ENCODE measurements at places on chromosomes 1 and 21.

GRCh38 chr21:46119144-46119636 is 21.3 kb downstream of the COL6A2 start:
- no peak for DNase-seq

GRCh38 chr1:160414881-160415280 is 14.5 kb downstream of the VANGL2 start:
- DNase-seq: no peak

GRCh38 chr1:15249081-15249480 is 2.1 kb downstream of the FHAD1 start:
- no peak for DNase-seq

DNA sequence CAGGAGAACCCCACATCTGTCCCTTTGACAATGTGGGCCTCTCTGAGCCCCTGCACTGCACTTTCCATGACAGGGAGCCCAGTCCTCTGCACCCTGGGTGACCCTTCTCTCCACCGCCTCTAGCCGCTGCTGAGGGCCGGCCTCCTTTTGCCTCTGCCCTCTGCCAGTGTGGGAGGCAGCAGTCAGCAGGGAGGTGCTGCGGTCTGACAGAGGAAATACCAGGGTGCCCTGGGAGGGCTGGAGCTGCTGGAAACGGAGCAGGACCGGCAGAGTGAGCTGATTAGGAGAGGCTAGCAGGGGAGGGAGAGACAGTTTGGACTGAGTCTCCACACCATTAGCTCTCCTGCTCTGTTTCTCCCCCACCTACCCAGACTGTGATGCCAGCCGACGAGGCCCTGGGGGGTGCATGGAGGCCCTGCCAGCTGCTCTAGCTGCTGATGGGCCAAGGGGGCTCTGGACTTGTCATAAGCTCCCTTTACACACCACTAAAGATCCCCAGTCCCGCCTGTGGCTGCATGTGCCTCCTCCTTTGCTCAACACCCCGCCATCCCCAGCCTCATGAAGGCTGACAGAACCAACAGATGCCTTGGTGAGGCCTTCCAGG is 171.1 kb upstream of the KLHDC7A start:
- DNase-seq: no peak

GRCh38 chr1:58000821-58001220 is 545.7 kb downstream of the OMA1 start:
- no peak for DNase-seq

- no peak for DNase-seq
Observed at GRCh38 chr1:43932786-43933385, 715 bp upstream of the ARTN start.

GRCh38 chr1:156767879-156768604 is 707 bp downstream of the PRCC start:
- DNase-seq: no peak

DNA sequence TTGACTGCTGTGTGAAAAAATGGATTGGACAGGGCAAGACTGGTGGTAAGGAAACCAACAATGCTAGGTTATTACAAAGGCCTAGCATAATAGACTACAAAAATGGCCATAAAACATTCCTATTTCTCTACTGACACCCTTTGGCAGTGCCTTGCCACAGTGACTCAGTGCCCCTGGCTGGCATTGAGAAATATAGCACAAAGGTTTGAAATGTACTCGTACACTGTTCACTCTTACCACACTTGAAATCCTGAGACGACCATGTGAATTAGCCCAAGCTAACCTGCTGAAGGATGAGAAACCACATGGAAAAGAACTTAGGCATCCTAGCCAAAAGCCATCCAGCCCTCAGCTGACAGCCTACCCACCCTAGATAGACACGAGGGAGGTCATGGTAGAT is 149.8 kb upstream of the PALMD start:
- no peak for DNase-seq

DNA sequence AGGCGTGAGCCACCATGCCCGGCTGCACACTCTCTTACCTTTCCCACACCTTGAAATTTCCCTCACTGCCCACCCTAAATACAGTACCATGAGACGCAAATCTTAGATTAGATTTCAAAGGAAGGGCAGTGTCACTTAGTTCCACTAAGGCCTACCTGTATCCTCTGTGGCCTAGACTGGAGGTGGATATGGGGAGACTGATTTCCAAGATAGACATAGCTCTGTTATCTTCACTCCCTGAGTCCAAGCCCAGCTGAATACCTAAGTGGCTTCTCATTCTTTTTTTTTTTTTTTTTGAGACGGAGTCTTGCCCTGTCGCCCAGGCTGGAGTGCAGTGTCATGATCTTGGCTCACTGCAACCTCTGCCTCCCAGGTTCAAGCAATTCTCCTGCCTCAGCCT is 89.0 kb downstream of the SLC16A1 start:
- DNase-seq: no peak

DNA sequence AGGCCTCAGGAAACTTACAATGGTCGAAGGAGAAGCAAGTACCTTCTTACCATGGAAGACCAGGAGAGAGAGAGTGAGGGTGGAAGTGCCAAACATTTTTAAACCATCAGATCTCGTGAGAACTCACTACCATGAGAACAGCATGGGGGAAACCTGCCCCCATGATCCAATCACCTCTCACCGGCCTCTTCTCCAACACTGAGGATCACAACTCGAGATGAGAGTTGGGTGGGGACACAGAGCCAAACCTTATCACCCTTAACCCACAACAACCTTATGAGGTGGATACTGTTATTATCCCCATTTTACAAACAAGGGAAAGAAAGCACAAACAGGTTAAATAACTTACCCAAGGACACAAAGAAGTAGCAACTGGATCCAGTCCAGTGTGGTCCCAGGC is 80.5 kb downstream of the MPZL1 start:
- no peak for DNase-seq

DNA sequence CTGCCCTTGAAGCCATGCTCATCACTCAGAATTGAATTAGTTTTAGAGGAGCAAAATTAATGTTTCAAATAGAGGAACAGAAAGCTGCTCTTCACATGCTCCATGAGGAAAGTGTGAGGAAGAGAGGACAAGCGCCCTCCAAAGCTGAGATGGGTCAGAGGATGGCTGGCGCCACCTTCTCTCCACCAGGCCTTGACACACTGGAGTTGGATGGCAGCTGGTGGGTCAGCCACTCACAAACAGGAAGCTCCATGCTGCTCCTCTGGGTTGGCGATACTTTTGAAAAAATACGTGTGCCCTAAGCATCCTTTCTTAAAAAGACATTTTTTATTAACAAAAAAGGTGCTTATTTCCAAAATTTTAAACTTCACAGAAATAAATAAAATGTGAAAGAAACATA is 3.1 kb upstream of the CD2 start:
- no peak for DNase-seq

GRCh38 chr1:26025517-26025916 is 3.9 kb downstream of the EXTL1 start:
- no peak for DNase-seq

- no peak for DNase-seq
Observed at GRCh38 chr21:42320791-42321190, 5.6 kb upstream of the TFF3 start.

DNA sequence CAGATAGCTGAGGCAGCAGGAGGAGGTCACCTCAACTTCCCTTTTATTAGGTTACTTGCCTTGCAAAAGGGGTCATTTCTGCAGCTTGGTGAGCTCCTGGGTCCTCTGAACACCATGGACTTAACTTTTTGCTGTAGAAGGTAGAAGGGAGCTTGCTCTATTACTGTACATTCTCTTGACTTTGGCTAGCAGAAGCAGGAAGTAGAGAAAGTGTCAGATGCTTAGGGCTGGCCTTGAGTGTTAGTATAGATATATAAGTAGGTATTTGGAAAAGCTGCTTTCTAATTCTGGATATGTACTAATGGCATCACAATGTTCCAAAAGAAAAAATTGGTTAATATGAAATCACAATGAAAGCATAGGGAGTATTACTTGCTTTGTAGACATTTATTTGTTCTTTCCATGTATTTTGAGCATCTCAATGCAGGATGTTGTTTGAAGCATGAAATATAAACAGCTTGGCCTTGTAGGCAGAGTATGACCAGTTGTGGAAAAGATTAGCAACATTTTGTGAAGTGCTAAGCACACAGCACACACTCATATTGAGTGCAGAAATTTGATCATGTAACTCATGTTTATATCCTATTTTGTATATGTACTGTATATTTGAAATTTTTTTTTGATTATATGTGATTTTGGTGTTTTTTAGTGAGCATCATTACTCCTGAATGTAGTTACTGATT is 108.8 kb downstream of the DYRK1A start:
- DNase-seq: no peak

DNA sequence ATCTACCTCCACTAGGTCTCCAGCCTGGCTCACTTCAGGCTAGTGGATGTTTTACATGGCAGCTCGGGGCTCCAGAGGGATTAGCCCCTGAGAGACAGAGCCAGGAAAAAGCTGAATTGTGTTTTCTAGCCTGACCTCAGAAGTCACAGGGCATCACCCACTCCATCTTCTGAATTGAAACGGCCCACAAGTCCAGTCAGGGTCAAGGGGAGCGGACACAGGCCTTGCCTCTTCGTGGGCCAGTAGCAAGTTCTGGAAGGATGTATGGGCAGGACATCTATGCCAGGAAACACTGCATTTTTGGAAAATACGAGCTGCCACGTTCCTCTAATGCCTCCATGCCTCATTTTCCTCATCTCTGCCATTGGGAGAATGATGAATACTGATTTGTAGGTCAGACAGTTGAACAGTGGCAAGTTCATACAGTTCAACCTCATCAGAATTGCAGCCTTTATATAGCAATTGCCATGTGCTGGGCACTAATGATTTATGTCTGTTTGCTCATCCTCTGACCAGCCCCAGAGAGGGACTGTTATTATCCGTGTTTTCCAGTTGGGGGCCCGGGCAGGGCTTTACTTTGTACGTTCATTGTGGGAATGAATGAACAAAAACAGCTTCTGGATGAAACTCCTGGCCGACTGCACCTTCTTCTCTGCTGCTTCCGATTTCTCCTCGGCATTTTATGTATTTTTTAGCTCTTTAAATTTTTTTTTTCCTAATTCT is 23.2 kb upstream of the PCBP3 start:
- no peak for DNase-seq

DNA sequence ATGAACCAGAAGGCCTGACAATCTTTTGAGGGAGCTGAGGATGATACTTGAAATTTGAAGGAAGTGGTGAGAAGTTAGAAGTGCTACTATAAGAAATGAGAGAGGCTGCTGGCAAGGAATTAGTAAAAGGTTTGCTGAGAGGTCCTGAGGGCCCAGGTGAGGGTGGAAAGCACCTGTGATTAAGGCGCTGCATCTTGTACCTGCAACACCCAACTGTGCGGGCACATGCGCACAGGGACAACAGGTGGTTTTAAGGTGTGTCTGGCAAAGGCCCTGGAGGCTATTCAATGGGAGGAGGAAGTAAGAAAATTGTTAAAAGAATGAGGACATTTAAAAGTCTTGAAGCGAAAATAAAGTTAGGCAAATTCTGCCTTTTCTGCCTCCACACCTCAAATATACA is 349.3 kb downstream of the RGS7 start:
- DNase-seq: no peak

GRCh38 chr1:215133532-215133931 is 51.0 kb downstream of the KCNK2 start:
- no peak for DNase-seq

GRCh38 chr1:56320464-56321149 is 258.8 kb downstream of the PLPP3 start:
- no peak for DNase-seq

DNA sequence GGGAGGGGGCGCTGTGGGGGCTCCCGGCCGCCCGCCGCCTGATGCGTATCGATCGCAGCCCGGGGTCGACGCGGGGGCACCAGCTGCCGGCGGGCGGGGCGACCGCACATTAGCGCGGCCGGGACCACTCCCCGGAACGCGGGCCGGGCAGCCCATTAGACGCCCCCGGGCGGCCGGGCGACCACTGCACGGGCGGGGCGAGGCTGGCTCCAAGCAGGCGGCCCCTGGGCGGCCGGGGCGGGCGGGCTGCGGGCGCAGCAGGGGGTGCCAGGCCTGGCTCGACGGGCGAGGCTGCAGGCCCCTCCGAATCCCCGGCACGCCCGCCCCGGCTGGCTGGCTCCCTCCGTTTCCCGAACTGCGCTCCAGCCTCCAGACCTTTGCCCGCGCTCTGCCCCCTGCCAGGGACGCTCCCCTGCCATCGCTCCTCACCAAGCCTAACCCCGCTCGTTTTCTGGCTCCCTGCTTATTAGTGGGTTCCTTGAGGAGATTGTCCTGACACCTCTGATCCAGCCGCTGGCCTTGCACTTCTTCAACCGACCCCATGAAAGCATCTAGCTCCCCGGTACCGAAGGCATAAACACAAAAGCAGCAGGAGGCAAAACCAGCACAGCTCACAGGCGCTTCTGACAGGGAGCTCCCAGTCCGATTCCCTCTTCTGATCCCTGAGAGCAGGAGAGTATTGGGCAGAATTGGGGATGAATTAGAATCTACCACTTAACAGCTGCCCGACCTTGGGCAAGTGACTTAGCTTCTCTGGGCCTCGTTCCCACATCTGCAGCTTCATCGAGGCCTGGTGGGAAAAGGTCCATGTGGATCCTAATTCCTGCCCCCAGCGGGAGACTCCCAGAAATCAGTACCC is 92.6 kb upstream of the CASZ1 start:
- DNase-seq: no peak

DNA sequence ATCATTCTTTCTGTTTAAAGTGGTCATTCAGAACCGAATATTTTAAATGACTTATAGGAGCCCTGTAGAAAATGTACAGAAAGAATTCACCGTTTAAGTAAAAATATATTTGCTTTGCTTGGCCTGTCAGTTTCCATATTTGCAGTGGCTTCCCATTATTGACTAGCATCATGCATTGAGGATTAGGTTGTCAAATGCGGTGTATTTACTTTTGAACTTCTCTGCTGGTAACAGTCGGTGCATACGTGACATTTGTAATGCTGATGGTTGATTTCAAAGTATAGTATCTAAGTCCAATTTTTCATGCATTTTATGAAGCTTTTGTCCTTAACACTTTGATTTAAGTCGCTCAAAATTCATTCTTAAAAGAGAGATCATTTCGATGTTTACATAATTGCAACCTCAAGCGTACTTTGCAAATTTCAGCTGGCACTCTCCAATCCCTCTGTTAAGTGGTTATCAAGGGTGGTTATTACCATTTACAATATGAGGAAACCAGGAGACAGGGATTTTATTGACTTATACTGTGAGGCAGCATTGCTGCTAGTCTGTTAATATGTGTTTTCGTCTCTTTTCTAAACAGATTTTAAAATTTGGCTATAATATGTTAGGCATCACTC is 201.6 kb downstream of the SDCCAG8 start:
- no peak for DNase-seq

DNA sequence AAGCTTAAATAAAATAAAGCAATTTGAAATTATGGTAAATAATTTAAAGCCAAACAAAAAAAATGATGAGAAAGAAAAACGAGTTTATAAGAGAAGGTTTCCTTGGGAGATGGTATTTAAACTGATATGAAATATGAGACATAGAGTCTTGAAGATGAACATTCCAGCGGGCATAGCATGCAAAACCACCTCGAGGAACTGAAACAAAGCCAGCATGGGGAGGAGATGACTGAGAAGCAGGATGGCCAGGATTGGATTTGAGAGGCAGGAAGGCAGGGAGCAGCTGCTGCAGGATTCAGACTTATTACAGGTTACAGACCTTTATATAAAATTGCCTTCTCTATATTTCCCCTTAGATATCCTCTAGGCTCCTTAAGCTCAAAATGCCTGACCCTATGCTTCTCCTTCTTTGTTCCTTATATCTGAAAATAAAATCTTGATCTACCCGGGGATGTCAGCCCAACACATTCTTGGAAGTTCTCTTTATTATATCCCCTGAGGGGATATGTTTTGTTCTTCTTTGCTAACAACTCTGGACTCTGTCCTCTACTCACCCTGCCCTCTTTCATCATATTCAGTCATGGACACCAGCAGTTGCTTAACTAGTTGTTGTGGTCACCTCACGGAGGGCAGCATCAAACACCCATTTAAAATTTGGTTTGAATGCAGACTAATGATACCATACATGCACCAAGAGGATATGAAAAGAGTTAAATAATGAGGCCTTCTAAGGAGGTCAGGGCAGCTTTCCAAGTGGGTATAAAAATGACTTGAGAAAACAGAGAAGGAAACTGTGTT is 719.1 kb upstream of the B3GALT2 start:
- no peak for DNase-seq

Measured in astrocyte of the cerebellum (primary cell).